ENCODE measurements at places on chromosomes 7 and 10.

DNA sequence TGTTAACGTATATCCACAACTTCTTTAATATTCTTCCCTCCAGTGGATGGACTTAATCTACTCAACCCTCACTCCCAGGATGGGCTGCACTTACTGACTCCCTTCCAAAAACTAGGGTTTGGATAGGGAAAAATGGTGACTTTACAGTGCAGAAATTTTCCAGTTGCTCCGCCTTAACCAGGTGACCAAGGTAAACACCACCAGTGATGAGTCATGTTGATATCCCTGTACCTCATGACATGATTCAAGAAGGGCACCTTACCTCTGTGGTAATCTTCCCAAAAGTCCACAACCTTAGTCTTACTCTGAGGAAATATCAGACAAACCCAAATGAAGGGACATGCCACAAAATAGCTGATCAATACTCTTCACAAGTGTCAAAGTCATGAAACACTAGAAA lies 3.5 kb upstream of the GSTK1 start:
- DNase-seq, result no peak

DNA sequence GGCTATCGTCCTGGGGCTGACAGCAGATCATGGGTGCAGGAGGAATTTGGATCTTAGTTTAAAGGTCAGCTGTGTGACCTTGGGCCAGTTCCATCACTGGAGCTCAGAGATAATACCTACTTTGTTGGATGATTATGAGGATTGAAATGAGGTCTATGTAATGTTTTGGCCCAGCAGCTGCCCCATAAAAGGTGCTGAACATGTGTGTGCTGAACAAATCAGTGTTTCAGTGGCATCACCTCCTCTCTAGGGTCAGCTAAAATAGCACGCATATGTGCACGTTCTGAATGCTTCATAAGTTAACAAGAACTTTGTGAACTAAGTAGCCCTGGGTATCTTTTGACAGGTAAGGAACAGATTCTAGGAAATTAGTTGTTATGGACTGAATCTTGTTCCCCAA lies 84.8 kb upstream of the LRRC18 start:
- no peak for DNase-seq

GRCh38 chr7:81925530-81925929 lies 155.7 kb upstream of the HGF start:
- DNase-seq, result no peak

DNA sequence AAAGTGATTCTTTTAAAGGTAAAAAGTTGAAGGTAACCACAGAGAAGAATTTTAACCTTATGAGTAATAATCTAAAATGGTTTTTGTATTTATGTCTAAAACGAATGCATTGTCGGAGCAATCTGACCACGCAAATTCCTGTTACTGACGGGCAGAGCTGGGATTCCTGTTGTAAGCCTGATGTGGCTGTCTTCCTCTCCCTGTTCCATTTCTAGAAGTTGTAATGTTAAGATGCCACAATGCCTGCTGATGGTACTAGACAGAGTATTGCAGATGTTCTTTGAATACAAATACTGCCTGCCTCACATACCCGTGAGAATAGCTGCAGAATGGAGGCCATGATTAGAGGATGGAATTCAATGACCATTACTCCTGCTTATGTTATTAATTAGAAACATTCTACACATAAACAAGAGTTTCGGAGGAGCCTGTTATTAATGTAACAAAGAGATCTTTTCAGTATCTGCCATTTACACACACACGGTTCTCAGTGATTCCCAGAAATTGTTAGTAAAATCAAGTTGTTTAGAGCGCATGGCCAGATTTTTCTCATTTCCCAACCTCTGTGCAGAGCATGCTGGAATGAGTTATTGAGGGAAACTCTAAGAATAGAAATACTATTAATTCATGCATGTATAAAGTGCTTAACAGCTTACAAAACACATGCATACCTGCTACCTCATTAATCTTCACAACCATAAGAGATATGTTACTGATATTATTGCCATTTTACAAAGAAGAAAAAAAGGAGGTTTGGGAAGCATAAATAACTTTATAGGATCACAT lies 196.8 kb downstream of the PTN start:
- DNase-seq, result no peak

DNA sequence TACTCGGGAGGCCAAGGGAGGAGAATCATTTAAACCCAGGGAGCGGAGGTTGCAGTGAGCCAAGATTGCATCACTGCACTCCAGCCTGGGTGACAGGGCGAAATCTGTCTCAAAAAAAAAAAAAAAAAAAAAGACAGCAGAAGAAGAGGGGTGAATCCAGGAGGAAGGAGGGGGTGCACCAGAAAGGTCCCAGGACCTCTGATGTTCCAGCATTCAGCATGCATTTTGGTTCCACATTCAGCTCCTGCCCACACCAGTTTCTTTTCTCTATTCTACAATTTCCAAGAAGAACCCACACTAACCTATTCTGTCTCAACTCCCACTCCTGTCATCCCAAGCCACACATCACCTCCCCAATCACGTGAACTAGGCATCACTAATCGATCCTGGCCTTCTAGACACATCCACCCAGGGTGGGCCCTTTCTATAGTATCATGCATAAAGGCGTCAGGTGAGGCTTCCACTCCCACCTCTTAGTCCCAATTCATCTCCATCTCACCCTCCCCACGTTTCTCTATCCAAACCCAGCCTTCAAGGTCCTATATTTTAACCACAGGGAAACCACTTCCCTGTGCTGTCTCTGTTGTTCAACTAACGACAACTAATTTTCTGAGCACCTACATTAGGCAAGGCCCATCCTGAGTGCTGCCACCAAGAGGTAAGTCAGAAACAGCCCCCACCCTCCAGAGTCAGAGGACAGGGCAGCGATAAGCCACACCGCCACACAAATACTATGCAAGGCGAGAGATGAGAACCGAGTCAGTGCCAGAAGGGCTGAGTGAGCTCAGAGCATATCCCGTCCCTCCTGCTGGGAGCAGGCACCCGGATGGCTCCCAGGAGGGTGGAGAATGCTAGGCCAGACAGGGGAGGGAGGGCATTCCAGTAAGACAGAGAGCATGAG lies 2.2 kb downstream of the ANXA11 start:
- peak; percentile 60 for DNase-seq

- DNase-seq, result no peak
These were observed 421.5 kb downstream of the LRMDA start for GRCh38 chr10:75852851-75853484.

- no peak for DNase-seq
These were observed 19.9 kb downstream of the CCDC3 start for GRCh38 chr10:12981570-12981969.

Data from HL-60 (cell line).